Keratinocyte (primary cell): ENCODE measurements at places on chromosomes 7 and 10.

DNA sequence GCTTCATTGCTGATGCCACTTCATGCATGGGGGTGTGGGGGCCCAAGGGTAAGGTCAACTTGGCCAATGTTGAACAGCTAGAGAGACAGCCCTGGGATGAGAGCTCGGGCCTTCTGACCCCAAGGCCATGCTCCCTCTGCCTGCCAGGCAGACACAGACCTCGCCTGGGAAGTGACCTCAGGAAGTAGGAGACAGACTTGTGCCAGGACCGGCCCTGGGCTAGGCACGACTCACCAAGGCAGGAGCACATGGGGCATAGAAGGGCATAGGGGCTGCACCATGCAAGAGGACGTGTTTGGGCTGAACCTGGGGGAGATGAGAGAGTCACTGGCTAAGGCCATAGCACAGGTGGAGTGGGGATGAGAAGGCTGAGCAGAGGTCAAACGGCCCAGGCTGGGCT is 27.1 kb downstream of the ZCCHC24 start:
- no peak for DNase-seq

- no peak for DNase-seq
Observed at GRCh38 chr7:79288655-79289054, 164.8 kb downstream of the MAGI2 start.

DNA sequence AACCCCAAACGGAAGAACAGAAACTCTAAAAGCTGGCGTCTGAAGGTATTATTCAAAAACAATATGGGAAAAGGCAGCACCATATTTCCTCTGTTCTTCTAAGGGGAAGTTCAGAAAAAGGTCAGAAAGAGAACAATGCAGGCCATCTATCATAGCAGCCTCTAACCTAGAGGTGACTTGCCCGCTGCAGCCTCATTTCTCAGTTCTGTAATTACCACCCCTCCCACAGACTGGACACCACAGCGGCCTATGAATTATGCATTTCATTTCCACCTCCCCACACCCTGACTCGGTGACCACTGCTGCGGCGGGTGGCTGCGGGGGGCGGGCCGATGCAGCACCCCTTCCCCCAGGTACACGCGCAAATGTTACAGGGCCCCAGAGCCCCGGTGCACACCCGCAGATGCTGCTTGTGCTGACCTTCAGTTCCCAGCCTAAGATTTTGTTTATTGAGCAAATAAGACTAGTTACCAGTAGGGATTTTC is 125.5 kb downstream of the CLEC2L start:
- no peak for DNase-seq

DNA sequence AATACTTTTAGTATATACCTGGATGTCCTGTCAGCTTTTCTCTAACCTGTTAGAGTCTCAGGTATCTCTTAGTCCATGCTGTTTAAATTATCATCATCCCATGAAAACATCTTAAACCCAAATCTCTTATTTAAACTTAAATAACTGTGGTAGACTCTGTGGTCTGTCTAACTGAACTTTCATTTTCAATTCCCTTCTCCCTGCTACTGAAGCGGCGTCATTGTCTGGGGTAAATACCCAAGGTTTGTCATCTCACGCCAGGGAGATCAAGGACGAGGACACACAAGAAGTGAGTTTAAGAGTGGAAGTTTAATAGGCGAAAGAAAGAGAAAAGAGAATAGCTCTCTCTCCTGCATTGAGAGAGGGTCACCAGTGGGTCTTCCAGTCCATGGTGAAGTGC is 804.4 kb upstream of the CELF2 start:
- DNase-seq = no peak

DNA sequence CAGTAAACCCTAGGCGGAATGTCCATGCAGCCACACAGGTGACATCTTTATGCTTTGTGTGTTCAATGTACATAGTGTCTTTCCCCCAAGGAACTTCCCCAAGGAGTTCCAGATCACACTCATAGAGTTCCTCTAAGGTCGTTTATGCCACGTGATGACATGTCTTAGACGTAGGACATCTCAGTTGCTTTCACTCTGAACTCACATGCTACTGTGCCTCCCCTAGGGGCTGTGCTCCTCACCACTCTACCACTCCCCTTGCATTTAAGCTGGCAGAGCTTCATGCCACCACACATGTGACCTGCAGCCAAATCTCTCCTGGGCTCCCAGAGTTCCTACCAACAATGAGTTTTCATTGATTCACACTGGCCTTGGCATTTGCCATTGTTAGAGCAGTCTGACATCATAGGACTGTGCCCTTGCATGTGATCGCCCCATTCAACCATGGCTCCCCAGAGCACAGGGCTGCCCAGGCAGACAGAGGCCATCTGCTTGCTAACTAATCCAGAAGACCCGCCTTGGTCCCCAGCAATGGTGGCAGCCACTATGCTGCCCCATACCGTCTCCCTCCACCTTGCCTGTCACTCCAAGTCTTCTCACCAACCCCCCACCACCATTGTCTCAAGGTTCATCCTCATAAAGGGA is 95.3 kb upstream of the MACROH2A2 start:
- DNase-seq = no peak

DNA sequence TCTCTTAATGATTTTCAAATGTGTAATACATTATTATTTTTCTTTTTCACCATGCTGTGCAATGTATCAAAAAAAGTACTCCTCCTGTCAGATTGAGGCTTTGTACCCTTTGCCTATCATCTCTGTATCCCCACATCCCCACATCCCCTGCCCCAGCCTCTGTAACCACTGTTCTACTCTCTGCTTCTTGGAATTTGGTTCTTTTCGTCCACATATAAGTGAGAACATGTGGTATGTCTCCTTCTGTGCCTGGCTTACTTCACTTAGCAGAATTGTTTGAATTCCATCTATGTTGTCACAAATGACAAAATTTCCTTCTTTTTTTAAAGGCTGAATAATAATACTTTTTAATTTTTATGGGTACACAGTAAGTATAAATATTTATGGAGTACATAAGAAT is 13.8 kb downstream of the TAF3 start:
- DNase-seq = no peak

GRCh38 chr7:131827421-131827820 is 271.0 kb upstream of the PODXL start:
- DNase-seq = no peak

DNA sequence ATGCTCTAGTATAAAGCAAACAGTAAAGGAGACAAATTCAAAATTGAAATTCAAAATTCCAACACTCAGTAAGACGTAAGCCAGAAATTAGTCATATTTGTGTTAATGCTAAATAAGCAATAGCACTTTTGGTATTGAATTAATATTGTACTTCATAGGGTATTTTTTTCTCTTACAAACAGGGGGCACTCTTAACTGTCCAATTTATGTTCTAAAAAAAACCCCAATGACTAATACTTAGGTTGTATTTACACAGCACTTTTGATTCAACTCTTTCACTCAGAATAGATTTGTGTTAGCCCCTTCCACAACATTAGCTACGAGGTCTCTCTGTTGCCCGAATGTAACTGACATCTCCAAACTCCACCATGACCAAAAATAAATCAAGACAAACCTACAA is 284.9 kb upstream of the COBL start:
- no peak for DNase-seq

GRCh38 chr7:34011017-34011695 is 105.8 kb downstream of the BMPER start:
- no peak for DNase-seq

DNA sequence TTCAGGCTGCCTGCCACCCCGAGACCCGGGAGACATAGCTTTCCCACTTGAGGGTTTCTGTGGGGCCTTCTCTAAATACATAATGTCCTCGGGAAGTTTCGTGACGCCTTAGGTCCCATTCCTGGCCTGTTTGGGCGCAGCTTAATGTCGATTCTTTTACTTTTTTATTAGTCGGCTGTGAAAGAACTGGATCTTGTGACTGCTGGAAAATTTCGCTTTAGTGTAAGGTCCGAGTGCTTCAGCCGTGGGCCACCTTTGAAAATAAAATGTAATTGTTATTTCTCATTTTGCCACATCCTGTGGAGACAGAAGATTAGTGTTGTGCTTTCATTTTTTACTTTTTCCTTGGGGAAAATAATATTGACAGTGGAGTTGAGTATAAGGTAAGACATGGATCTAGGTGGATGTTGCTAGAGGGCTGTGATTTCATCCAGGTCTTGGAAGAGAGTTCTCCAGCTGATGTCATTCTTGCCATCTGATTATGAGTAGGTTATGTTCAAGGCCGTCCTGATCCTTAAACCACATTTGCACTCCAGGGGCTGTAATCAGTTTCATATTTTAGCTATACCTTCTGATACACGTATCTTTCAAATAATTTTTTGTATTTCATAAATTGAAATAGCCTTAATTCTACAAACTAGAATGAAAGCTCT is 830 bp downstream of the RAB18 start:
- DNase-seq = no peak

DNA sequence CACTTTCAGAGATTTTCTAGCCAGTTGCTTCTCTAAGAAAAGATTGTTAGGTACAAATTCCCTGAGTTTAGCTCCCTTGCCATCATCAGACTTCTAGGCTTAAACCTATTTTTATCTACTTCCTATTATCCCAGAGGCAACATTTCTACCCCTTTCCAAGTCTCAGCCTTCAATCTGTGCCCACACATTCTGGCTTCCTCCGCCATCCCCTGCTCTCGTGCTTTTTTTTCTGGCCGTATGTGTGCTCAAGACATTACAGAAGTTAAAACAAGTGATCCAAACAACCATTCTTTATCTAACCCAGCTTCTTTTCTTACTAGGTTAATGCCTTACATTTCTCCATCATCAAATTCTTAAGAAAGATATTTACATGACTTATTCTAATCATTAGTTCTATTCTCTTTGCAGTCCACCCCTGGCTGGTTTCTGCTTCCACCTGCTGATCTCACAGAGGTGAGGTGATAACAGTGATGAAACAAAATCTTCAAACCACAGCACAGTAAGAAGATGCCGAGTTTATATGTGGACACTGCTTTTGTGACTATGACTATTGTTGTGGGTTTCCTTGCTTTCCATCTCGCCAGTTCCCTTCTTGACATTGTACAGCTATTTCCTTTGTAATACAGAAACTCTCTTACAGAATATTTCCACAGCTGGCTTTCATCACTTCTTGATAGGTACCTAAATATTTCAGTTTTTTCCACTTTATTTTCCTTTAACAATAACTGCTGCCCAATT is 18.3 kb upstream of the CDK6 start:
- no peak for DNase-seq

DNA sequence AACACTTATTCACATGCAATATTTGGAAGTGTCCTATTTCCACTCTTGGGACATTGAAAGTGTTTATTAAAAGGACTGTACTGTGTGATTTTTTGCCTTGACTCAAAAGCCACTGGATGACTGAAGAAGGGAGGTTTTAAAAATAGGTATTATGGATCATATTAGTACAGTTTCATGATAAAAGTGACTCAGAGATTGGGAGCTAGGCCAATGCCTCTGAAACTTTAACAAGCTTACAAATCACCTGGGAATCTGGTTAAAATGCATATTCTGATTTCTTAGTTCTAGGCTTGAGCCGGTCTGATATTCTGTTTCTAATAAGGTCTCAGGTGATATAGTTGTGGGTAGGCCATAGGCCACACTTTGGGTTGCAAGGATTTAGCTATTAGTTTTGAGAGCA is 191.2 kb downstream of the PLXDC2 start:
- no peak for DNase-seq

GRCh38 chr7:128309976-128310375 is 33.7 kb downstream of the RBM28 start:
- no peak for DNase-seq
